ENCODE measurements at places on chromosomes 7 and 10.

DNA sequence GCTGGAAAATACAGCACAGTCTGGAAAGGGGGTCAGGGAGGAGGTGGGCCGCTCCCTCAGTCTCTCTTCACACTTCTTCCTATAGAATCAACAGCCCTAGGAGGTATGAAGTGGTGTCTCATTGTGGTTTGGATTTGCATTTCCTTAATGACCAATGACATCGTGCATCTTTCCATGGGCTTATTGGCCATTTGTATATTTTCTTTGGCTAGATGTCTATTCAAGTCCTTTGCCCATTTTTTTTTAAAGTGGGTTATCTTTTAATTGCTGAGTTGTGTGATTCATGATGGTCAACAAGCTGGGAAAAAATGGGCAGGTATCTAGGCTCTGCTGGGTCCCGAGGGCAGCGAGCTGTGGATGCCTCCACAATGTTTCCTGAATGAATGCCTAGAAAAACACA lies 29.1 kb downstream of the TMEM130 start:
- DNase-seq = no peak

- no peak for DNase-seq
These were observed 7.9 kb upstream of the INHBA start for GRCh38 chr7:41710838-41711237.

- DNase-seq = no peak
These were observed 49.0 kb downstream of the NPVF start for GRCh38 chr7:25179325-25179724.

DNA sequence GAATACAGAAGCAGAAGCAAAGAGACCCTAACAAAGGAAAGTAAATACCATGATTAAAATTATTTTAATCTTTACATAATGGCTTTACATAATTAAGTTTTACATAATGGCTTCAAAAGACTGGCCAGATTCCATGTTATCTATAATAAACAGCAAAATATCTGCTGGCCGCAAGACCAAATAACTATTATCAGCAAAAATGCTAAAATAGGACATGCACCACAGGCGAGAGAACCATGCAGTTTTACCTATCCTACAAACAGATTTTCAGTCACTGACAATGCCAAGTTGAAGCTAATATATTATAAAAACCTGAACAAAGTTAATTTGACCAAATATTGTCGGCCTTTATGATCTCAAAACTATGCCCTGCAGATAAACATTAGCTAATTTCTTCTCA lies 34.2 kb upstream of the ANLN start:
- DNase-seq = no peak

GRCh38 chr10:77251297-77252013 lies 386.2 kb downstream of the KCNMA1 start:
- DNase-seq = no peak

DNA sequence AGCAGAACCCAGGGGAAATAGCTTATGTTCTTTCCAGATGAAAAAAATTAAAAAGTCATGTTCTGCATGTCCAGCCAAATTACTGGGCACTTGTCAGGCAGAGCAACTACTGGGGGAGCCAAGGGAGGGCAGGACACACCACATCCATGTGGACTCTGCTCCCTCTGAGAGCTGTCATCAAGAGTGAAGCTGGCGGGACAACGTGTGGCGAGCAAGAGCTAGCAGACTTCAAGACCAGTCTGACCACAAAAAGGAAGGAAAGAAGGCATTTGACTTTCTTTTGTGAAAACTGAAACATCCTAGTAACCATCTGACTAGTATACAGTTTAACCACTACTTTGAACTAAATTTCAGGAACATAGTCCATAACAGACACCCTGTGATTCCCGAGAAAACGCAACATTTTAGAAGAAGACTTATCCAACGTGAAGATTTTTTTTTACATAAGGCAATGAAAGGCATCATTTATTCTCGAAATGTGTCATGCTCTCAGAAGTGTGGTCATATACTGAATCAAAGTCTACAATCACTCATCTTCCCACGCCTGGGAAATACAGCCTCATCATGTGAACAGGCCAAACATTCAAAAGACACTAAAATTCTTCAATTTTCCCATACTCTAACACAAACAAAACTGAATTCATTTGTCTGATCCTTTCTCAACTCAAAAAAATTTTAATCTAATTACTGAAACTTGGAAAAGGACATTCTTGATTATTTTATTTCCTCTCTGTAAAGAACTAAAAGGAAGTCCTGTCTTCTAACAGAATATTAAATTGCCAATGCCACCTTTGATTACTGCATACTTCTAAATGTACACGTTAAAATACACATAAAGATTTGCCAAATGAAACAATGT lies 15.5 kb downstream of the CYTH3 start:
- DNase-seq = no peak
